Keratinocyte (primary cell): ENCODE measurements at places on chromosomes 2 and 18. TPM values are rescaled to one million over a fixed set of nuclear protein-coding genes. Genes with fewer than 3 reads are reported as not detected.

Gene MOGAT1
- not detected in 3 replicates for polyA plus RNA-seq

GRCh38 chr2:1049691-1050090 is 99.0 kb downstream of the SNTG2 start:
- H3K27me3 ChIP-seq, result no peaks in the 10 kb centered on the region
- H3K27ac ChIP-seq, result no peak overlapping the region
- peaks cover 1% of the 10 kb centered on the region for H3K4me1 ChIP-seq
- H3K36me3 ChIP-seq, result no peaks in the 10 kb centered on the region
- H3K4me3 ChIP-seq, result no peak overlapping the region

DNA sequence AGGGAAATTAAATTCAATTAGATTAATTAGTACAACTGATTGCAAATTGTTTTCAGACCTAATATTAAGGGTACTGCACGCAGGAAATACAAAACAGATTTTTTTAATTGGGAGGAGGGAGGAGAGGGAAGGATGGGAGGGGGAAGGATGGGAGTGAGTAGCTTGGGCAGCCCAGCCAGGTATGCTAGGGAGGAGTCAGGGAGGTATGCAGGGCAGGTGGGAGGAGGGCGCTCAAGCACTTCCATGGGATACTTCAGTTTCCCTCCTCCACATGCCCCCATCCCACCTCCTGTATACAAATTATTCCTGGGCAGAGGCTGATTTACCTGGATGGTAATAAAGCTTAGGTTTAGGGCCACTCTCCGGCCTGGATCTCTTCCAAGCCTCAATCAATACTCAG is 76.6 kb upstream of the CAPN13 start:
- no peak for DNase-seq
- H3K4me3 ChIP-seq, result no peak overlapping the region
- no peaks in the 10 kb centered on the region for H3K36me3 ChIP-seq
- H3K27me3 ChIP-seq, result no peaks in the 10 kb centered on the region
- no peak overlapping the region for H3K27ac ChIP-seq

- DNase-seq, result no peak
- peaks cover 20% of the 10 kb centered on the region for H3K36me3 ChIP-seq
- H3K27ac ChIP-seq, result no peak overlapping the region
- H3K4me3 ChIP-seq, result no peak overlapping the region
- H3K27me3 ChIP-seq, result no peaks in the 10 kb centered on the region
Observed at GRCh38 chr18:23580677-23581367, 5.5 kb downstream of the NPC1 start.

- H3K4me1 ChIP-seq, result no peaks in the 10 kb centered on the region
- DNase-seq, result no peak
- no peaks in the 10 kb centered on the region for H3K27me3 ChIP-seq
- no peak overlapping the region for H3K27ac ChIP-seq
- no peaks in the 10 kb centered on the region for H3K36me3 ChIP-seq
Observed at GRCh38 chr18:40935423-40935822, 1019.6 kb upstream of the PIK3C3 start.

- H3K4me3 ChIP-seq, result no peak overlapping the region
- DNase-seq, result no peak
- no peaks in the 10 kb centered on the region for H3K4me1 ChIP-seq
- H3K36me3 ChIP-seq, result no peaks in the 10 kb centered on the region
- no peak overlapping the region for H3K27ac ChIP-seq
Observed at GRCh38 chr18:43054815-43055519, 60.5 kb downstream of the RIT2 start.

- H3K4me1 ChIP-seq, result peaks cover 31% of the 10 kb centered on the region
- H3K4me3 ChIP-seq, result no peak overlapping the region
- peak overlapping the region; percentile 69 for H3K27ac ChIP-seq
- H3K27me3 ChIP-seq, result no peaks in the 10 kb centered on the region
- no peaks in the 10 kb centered on the region for H3K36me3 ChIP-seq
Observed at GRCh38 chr2:38106405-38107094, 30.6 kb upstream of the CYP1B1 start.

Gene CHRNG
- polyA plus RNA-seq, result not detected in 3 replicates

GRCh38 chr2:232327105-232328031 is 51.2 kb upstream of the ALPP start:
- H3K36me3 ChIP-seq, result no peaks in the 10 kb centered on the region
- no peak for DNase-seq
- no peak overlapping the region for H3K27ac ChIP-seq
- no peaks in the 10 kb centered on the region for H3K27me3 ChIP-seq
- no peak overlapping the region for H3K4me3 ChIP-seq

- no peak overlapping the region for H3K27ac ChIP-seq
- no peak for DNase-seq
- H3K4me3 ChIP-seq, result no peak overlapping the region
- H3K27me3 ChIP-seq, result peaks cover 21% of the 10 kb centered on the region
- H3K4me1 ChIP-seq, result peaks cover 5% of the 10 kb centered on the region
Observed at GRCh38 chr2:8571792-8572499, 109.9 kb upstream of the ID2 start.

DNA sequence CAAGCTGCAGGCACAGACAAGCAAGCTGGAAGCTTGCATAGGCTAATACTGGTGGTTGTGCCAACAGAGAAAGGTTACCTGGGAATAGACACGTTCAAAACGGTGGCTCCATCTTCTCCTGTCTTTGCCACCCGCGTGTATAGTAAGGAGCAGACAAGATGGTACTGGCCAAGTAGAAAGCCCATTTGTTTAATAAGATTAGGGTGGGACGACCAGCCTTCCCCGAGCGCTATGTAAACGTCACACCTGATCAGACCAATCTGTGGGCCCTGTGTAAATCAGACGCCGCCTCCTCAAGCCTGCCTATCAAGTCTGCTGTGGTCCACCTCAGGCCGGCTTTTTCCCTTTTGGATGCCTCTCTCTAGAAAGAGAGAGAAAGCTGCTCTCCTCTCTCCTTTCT is 189.2 kb downstream of the LAMA1 start:
- peaks cover 4% of the 10 kb centered on the region for H3K27me3 ChIP-seq
- no peaks in the 10 kb centered on the region for H3K4me1 ChIP-seq
- no peaks in the 10 kb centered on the region for H3K36me3 ChIP-seq
- no peak overlapping the region for H3K4me3 ChIP-seq

GRCh38 chr2:74576863-74577229 is 22.3 kb downstream of the DOK1 start:
- H3K4me1 ChIP-seq, result peaks cover 12% of the 10 kb centered on the region
- no peaks in the 10 kb centered on the region for H3K36me3 ChIP-seq
- DNase-seq, result no peak
- H3K27ac ChIP-seq, result no peak overlapping the region

GRCh38 chr2:46576875-46577274 is 97.5 kb downstream of the TMEM247 start:
- peaks cover 8% of the 10 kb centered on the region for H3K36me3 ChIP-seq
- H3K4me3 ChIP-seq, result no peak overlapping the region
- H3K27ac ChIP-seq, result no peak overlapping the region
- no peaks in the 10 kb centered on the region for H3K4me1 ChIP-seq

DNA sequence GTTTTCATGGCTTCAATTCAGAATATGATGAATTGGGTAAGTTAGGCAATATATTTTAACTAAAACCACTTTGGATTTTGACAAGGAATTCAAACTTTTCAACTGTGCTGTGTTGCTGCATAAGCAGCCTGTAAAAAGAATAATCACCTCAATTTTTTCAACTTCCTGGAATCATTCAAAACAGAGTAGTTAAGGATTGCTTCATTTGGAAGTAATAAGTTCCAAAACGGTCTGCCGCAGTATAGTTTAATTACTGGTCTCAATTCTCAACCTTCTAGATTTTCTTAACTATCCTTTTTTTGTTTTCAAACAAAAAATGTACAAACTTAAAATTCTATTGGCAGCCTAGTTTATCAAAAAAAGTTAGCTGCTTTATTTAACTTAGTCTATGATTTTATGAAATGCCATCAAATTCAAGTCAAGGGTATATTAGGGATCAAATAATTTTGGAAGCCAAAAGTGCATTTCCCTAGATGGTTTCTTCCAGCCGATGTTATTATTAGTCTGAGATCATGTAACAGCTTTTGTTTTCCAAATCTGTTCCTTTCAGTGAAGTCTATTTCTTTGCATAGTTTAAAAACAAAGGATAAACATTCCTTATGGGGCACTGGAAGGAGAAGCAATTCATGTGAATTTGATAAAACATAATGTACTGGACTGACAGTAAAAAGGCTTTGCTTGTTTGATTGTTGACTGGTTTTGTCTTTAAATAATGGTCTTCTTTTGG is 76.1 kb upstream of the ETAA1 start:
- H3K36me3 ChIP-seq, result no peaks in the 10 kb centered on the region
- no peaks in the 10 kb centered on the region for H3K27me3 ChIP-seq
- no peak overlapping the region for H3K4me3 ChIP-seq

DNA sequence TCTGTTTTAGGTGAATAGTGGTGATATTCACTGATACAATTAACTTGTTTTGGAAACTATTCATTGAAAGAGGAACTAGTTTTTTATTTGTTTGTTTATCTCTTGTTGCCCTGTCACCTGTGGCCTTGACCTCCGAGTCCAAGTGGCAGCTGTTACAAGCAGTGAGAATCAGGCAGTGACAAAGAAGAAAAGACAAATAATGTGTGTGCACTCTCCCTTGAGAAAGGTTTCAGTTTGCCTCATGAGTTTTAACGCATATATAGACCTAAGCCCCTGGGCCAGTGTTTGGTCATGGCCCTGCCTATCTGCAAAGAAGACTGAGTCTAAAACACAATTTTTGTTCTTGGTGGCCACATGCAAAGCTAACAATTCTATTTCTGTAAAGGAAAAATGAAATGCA is 15.3 kb downstream of the KYNU start:
- no peaks in the 10 kb centered on the region for H3K4me1 ChIP-seq
- no peaks in the 10 kb centered on the region for H3K36me3 ChIP-seq
- no peak for DNase-seq
- H3K4me3 ChIP-seq, result no peak overlapping the region
- no peaks in the 10 kb centered on the region for H3K27me3 ChIP-seq

Gene COPS8
- 84.5 to 136 TPM (median 102 TPM) in 3 replicates for polyA plus RNA-seq

GRCh38 chr2:181594322-181594721 is 62.6 kb downstream of the CERKL start:
- H3K27ac ChIP-seq, result no peak overlapping the region
- no peaks in the 10 kb centered on the region for H3K27me3 ChIP-seq
- no peaks in the 10 kb centered on the region for H3K4me1 ChIP-seq
- H3K36me3 ChIP-seq, result no peaks in the 10 kb centered on the region
- DNase-seq, result no peak

DNA sequence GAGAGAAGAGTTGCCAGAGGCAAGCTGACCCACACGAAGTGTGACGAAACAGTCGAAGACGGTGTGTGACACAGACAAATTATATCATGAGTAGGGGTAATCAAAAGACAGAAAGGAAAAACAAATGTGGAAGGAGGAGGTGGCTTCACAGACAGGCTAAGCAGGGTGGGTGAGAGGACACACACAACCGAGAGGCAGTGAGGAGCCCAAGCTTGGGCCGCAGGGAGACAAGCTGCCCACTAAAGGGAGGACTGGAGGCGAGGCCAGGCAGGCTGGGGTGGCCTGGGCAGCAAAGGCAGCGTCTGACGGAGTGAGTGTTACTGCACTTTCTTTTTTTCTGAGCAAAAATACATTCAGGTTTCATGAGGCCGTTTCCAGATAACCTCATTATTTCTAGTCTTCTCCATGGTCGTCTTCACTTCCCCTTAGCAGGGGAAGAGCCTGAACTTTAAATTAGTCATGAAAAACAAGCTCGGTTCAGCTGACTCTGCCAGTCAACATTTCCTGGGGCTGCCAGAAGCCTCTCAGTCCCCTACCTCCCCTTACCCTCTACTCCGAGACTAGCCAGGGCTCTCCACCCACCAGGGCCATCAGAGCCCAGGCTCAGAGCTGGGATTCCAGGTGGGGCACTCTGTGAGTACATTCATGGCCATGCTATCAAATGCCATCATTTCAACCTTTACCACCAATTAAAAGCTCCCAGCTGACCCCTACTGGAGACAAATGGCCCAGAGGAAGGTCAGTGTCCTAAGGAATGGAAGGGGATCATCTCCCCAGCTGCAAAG is 13.8 kb upstream of the ZFP36L2 start:
- H3K4me3 ChIP-seq, result no peak overlapping the region
- H3K27me3 ChIP-seq, result no peaks in the 10 kb centered on the region
- DNase-seq, result no peak
- H3K27ac ChIP-seq, result no peak overlapping the region
- H3K4me1 ChIP-seq, result no peaks in the 10 kb centered on the region
- no peaks in the 10 kb centered on the region for H3K36me3 ChIP-seq

Gene MSTN
- 0.01 to 0.10 TPM in 2 of 3 replicates, not detected in the other for polyA plus RNA-seq

- H3K4me3 ChIP-seq, result no peak overlapping the region
- no peaks in the 10 kb centered on the region for H3K36me3 ChIP-seq
- no peaks in the 10 kb centered on the region for H3K4me1 ChIP-seq
Observed at GRCh38 chr2:199754766-199755165, 96.2 kb downstream of the FTCDNL1 start.
